Keratinocyte (primary cell): ENCODE measurements at places on chromosomes 3 and 15. TPM values are rescaled to one million over a fixed set of nuclear protein-coding genes. Genes with fewer than 3 reads are reported as not detected.

The PLIN1 gene
- polyA plus RNA-seq, result 0.24 to 0.30 TPM in 2 of 3 replicates, not detected in the other

The PGBD4 gene
- 1.1 to 2.7 TPM (median 2.3 TPM) in 3 replicates for polyA plus RNA-seq

- H3K4me1 ChIP-seq, result peaks cover 12% of the 10 kb centered on the region
- H3K27ac ChIP-seq, result no peak overlapping the region
Observed at GRCh38 chr15:100059521-100059920, 282.3 kb downstream of the ADAMTS17 start.

The FANCD2OS gene
- not detected in 3 replicates for polyA plus RNA-seq

The ZNF662 gene
- polyA plus RNA-seq, result 0.57 to 1.4 TPM (median 1.1 TPM) in 3 replicates

- DNase-seq, result no peak
- no peak overlapping the region for H3K27ac ChIP-seq
- no peaks in the 10 kb centered on the region for H3K27me3 ChIP-seq
- H3K36me3 ChIP-seq, result no peaks in the 10 kb centered on the region
- H3K4me1 ChIP-seq, result peaks cover 22% of the 10 kb centered on the region
- no peak overlapping the region for H3K4me3 ChIP-seq
Observed at GRCh38 chr3:136277634-136278033, 27.5 kb downstream of the PCCB start.

The FBXO40 gene
- not detected in 3 replicates for polyA plus RNA-seq

The SELENOS gene
- polyA plus RNA-seq, result 56.3 to 82.2 TPM (median 76.8 TPM) in 3 replicates

The PP2D1 gene
- polyA plus RNA-seq, result not detected in 3 replicates

- H3K4me3 ChIP-seq, result no peak overlapping the region
- peaks cover 4% of the 10 kb centered on the region for H3K36me3 ChIP-seq
- H3K4me1 ChIP-seq, result peaks cover 69% of the 10 kb centered on the region
- peak; percentile 80 for DNase-seq
Observed at GRCh38 chr3:111735243-111735758, 123.8 kb upstream of the PHLDB2 start.

The TERC gene
- 0.50 to 1.1 TPM (median 0.69 TPM) in 3 replicates for polyA plus RNA-seq

- H3K36me3 ChIP-seq, result no peaks in the 10 kb centered on the region
- no peaks in the 10 kb centered on the region for H3K4me1 ChIP-seq
- no peaks in the 10 kb centered on the region for H3K27me3 ChIP-seq
- no peak for DNase-seq
Observed at GRCh38 chr3:118181274-118181673, 853.4 kb downstream of the IGSF11 start.

The FOXL2 gene
- polyA plus RNA-seq, result 0.25 to 0.57 TPM (median 0.26 TPM) in 3 replicates

DNA sequence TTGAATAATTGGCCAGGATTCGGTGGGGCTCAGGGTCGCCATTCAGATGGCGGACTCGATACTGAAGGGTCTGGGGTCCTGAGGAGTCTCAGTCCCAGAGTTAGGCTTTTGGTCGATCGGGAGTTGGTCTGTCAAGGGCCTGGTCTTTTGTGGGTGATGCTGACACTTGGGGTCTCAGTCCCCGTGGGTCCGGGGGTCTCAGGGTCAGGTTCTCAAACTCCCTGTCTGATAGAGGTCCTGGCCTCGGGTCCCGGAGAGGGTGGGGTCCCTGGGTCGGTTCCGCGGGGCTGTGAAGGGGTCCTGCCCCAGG, 467 bp downstream of the NCKIPSD start:
- H3K36me3 ChIP-seq, result peaks cover 40% of the 10 kb centered on the region
- H3K4me3 ChIP-seq, result peak overlapping the region; percentile 78
- H3K27ac ChIP-seq, result peak overlapping the region; percentile 84
- H3K4me1 ChIP-seq, result peaks cover 40% of the 10 kb centered on the region

DNA sequence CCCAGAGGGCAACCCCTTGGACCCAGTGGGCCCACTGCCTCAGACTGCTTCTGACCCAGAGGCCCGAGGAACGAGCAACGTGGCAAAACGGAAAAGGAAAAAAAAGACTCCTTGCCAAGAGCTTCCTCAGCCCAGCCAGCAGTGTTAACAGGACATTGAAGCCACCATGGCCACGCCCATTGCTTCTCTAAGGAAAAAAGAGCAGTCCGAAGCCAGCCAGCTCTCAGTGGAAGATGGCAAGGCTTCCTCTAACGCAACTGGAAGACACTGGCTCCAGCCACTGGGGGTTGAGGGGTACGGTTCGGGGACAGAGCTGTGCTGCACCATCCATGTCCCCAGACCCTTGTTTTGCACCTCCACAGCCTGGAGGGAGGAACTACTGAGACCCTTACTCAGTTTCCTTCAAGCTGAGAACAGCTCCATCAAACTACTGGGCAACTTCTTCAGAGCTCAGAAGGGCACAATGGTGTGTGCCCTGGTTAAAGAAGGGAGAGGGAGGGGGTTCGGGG, 10.7 kb downstream of the BMF start:
- H3K36me3 ChIP-seq, result no peaks in the 10 kb centered on the region
- peaks cover 12% of the 10 kb centered on the region for H3K27me3 ChIP-seq
- DNase-seq, result no peak
- H3K4me3 ChIP-seq, result no peak overlapping the region

DNA sequence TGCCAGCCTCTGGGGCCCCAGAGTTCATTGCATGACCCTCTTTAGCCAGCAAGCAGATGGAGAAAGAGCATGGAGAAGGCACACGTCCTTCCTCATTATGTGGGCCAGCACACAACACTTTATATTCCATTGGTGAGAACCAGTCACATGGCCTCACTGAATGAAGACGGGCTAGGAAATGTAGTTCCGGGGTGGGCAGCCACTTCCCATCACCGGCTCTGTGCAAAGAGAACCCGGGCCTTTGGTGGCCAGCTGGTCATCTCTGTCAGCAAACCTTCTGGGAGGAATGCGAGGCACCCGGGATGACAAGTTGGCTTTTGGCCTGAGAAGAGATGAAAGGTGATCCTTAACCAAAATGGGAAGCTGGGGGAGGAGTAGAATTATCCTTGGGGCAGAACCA, 90.2 kb upstream of the VGLL4 start:
- no peak overlapping the region for H3K4me3 ChIP-seq
- DNase-seq, result no peak
- H3K4me1 ChIP-seq, result no peaks in the 10 kb centered on the region
- H3K27ac ChIP-seq, result no peak overlapping the region
- no peaks in the 10 kb centered on the region for H3K27me3 ChIP-seq

- peaks cover 18% of the 10 kb centered on the region for H3K4me1 ChIP-seq
- H3K27me3 ChIP-seq, result no peaks in the 10 kb centered on the region
- no peak overlapping the region for H3K27ac ChIP-seq
- no peak overlapping the region for H3K4me3 ChIP-seq
- DNase-seq, result peak; percentile 60
Observed at GRCh38 chr15:82849556-82850512, 40.4 kb downstream of the WHAMM start.

GRCh38 chr3:196175116-196175625, 36.0 kb downstream of the ZDHHC19 start:
- no peak overlapping the region for H3K27ac ChIP-seq
- no peak overlapping the region for H3K4me3 ChIP-seq
- no peaks in the 10 kb centered on the region for H3K27me3 ChIP-seq
- DNase-seq, result no peak
- no peaks in the 10 kb centered on the region for H3K36me3 ChIP-seq
- peaks cover 10% of the 10 kb centered on the region for H3K4me1 ChIP-seq

GRCh38 chr15:58423831-58424608, 7.8 kb upstream of the LIPC start:
- no peaks in the 10 kb centered on the region for H3K27me3 ChIP-seq
- H3K36me3 ChIP-seq, result no peaks in the 10 kb centered on the region

The ADGRG7 gene
- 0.03 to 0.06 TPM (median 0.03 TPM) in 3 replicates for polyA plus RNA-seq

The EDC3 gene
- polyA plus RNA-seq, result 33.6 to 45.4 TPM (median 38.1 TPM) in 3 replicates

DNA sequence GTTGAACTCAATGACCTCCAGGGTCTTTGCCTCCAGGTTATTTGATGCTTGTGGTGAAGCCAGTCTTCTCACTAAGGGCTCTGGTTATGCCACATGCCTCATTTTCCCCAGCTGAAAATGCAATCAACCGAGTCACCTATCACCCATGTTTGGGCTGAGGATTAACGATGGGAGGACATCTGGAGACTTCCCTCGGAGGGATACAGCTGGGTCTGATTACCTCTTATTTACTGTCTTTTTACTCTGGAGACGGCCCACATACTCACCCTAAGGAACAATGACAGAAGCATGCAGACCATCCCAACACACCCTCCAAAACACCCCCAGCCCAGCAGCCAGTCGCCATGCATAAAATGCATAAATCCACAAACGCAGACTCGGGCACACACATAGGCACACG, 187.4 kb downstream of the OPA1 start:
- peaks cover 14% of the 10 kb centered on the region for H3K27me3 ChIP-seq
- H3K27ac ChIP-seq, result no peak overlapping the region
- H3K4me3 ChIP-seq, result no peak overlapping the region
- no peaks in the 10 kb centered on the region for H3K36me3 ChIP-seq
- H3K4me1 ChIP-seq, result peaks cover 40% of the 10 kb centered on the region

- H3K36me3 ChIP-seq, result no peaks in the 10 kb centered on the region
- no peak for DNase-seq
- H3K4me1 ChIP-seq, result peaks cover 55% of the 10 kb centered on the region
- peak overlapping the region; percentile 82 for H3K27ac ChIP-seq
- peak overlapping the region; percentile 79 for H3K4me3 ChIP-seq
Observed at GRCh38 chr3:195906865-195907683, 1.3 kb downstream of the TNK2 start.

The FAM81A gene
- 0.50 to 0.84 TPM (median 0.58 TPM) in 3 replicates for polyA plus RNA-seq

DNA sequence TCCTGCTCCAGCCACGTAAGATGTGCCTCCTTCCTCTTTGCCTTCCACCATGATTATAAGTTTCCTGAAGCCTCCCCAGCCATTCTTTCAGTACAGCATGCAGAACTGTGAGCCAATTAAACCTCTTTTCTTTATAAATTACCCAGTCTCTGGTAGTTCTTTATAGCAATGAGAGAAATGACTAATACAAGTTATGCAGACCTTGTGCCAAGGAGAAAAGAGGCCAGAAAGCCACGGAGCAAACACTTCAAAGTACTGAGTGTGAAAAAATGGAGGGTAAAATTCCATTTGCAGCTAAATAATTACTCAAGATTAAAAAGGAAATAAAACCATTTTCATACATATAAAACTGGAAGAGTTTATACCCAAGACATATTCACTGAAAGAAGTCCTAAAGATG, 213.6 kb upstream of the LINGO1 start:
- no peak overlapping the region for H3K27ac ChIP-seq
- no peak overlapping the region for H3K4me3 ChIP-seq
- H3K36me3 ChIP-seq, result no peaks in the 10 kb centered on the region
- H3K4me1 ChIP-seq, result peaks cover 3% of the 10 kb centered on the region
- H3K27me3 ChIP-seq, result peaks cover 11% of the 10 kb centered on the region
- DNase-seq, result no peak

GRCh38 chr3:130692455-130692854, 54.2 kb downstream of the PIK3R4 start:
- H3K4me1 ChIP-seq, result peaks cover 10% of the 10 kb centered on the region
- H3K27me3 ChIP-seq, result no peaks in the 10 kb centered on the region
- no peak overlapping the region for H3K27ac ChIP-seq
- DNase-seq, result no peak
- no peaks in the 10 kb centered on the region for H3K36me3 ChIP-seq

- no peaks in the 10 kb centered on the region for H3K27me3 ChIP-seq
- H3K4me1 ChIP-seq, result no peaks in the 10 kb centered on the region
- no peaks in the 10 kb centered on the region for H3K36me3 ChIP-seq
Observed at GRCh38 chr3:20683910-20684309, 497.9 kb upstream of the SGO1 start.

The GLDN gene
- polyA plus RNA-seq, result 0.09 TPM in 1 of 3 replicates, not detected in the others

DNA sequence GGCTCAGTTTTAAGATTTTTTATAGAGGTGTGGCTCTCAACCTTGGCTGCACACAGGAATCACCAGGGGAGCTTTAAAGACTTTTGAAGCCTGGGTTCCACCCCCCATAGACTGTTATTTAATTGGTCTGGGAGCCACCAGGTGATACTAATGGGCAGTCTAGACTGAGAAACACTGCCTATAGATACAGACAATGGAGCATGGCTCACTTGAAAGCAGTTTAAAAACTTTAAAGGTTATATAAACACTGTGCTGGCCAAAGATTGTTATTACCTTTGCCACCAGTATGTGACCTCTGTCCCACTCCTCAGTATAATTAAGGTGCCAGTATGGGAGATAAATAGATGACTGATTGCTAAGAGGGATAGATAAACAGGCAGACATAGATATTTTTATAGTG, 3.8 kb downstream of the GOLIM4 start:
- no peaks in the 10 kb centered on the region for H3K27me3 ChIP-seq
- H3K4me3 ChIP-seq, result no peak overlapping the region
- peaks cover 33% of the 10 kb centered on the region for H3K4me1 ChIP-seq
- H3K27ac ChIP-seq, result no peak overlapping the region

GRCh38 chr3:151276038-151276686, 2.2 kb downstream of the P2RY14 start:
- H3K4me1 ChIP-seq, result no peaks in the 10 kb centered on the region
- no peaks in the 10 kb centered on the region for H3K27me3 ChIP-seq
- no peak for DNase-seq
- no peaks in the 10 kb centered on the region for H3K36me3 ChIP-seq
- H3K4me3 ChIP-seq, result no peak overlapping the region
- H3K27ac ChIP-seq, result no peak overlapping the region

The TF gene
- polyA plus RNA-seq, result 0.28 to 0.70 TPM (median 0.30 TPM) in 3 replicates

GRCh38 chr3:128557531-128558280, 64.7 kb upstream of the GATA2 start:
- no peaks in the 10 kb centered on the region for H3K4me1 ChIP-seq
- no peak overlapping the region for H3K27ac ChIP-seq
- no peak overlapping the region for H3K4me3 ChIP-seq
- no peak for DNase-seq

DNA sequence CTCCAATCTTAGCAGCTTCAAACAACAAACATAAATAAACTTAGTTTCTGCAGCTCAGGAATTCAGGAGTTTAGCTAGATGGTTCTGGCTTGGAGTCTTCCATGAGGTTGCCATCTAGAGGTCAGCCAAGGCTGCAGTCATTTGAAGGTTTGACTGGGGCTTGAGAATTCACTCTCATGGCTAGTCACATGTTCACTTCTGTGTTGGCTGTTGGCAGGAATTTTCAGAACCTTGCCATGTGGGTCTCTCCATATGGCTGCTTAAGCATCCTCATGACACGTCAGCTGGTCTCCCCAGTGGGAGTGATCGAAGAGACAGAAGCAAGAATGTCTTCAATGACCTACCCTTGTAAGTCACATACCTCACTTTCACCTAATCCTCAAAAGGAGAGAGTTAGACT, 269.2 kb upstream of the CNTN3 start:
- H3K4me3 ChIP-seq, result no peak overlapping the region
- H3K36me3 ChIP-seq, result no peaks in the 10 kb centered on the region

GRCh38 chr3:45272828-45273470, 46.9 kb upstream of the TMEM158 start:
- DNase-seq, result no peak
- no peaks in the 10 kb centered on the region for H3K36me3 ChIP-seq
- H3K4me3 ChIP-seq, result no peak overlapping the region
- no peaks in the 10 kb centered on the region for H3K4me1 ChIP-seq
- no peak overlapping the region for H3K27ac ChIP-seq

The ECE2 gene
- not detected in 3 replicates for polyA plus RNA-seq

GRCh38 chr3:155407971-155408370, 114.5 kb upstream of the STRIT1 start:
- H3K4me3 ChIP-seq, result no peak overlapping the region
- no peak for DNase-seq
- no peaks in the 10 kb centered on the region for H3K27me3 ChIP-seq
- no peak overlapping the region for H3K27ac ChIP-seq
- H3K36me3 ChIP-seq, result no peaks in the 10 kb centered on the region
- H3K4me1 ChIP-seq, result no peaks in the 10 kb centered on the region

- H3K4me1 ChIP-seq, result no peaks in the 10 kb centered on the region
- no peak overlapping the region for H3K27ac ChIP-seq
- no peak for DNase-seq
- H3K27me3 ChIP-seq, result no peaks in the 10 kb centered on the region
- H3K36me3 ChIP-seq, result no peaks in the 10 kb centered on the region
Observed at GRCh38 chr3:77325280-77325679, 285.4 kb downstream of the ROBO2 start.

- peak overlapping the region; percentile 86 for H3K4me3 ChIP-seq
- no peak overlapping the region for H3K27ac ChIP-seq
- H3K36me3 ChIP-seq, result no peaks in the 10 kb centered on the region
- no peak for DNase-seq
Observed at GRCh38 chr3:105866656-105867653, 1.9 kb downstream of the CBLB start.

- H3K27ac ChIP-seq, result peak overlapping the region; percentile 10
- peaks cover 55% of the 10 kb centered on the region for H3K36me3 ChIP-seq
- H3K27me3 ChIP-seq, result no peaks in the 10 kb centered on the region
Observed at GRCh38 chr3:48692551-48692950, 6.8 kb upstream of the NCKIPSD start.
